ENCODE measurements at places on chromosomes 13 and 19. TPM values are rescaled to one million over a fixed set of nuclear protein-coding genes. Genes with fewer than 3 reads are reported as not detected.

The LRRC4B gene
- under 0.01 TPM for total RNA-seq

The ZNF835 gene
- under 0.01 TPM for total RNA-seq

The F10 gene
- total RNA-seq = 0.22 TPM

The CALR3 gene
- not detected for total RNA-seq

The APOC1 gene
- total RNA-seq = 0.60 TPM

The MUC16 gene
- under 0.01 TPM for total RNA-seq

The TEX101 gene
- not detected for total RNA-seq

The CDC34 gene
- 89.3 TPM for total RNA-seq

The KIR2DL3 gene
- total RNA-seq = not detected

The IGFL1 gene
- not detected for total RNA-seq

The PIP5K1C gene
- 19.0 TPM for total RNA-seq

The RNF113B gene
- not detected for total RNA-seq

The ZNF470 gene
- total RNA-seq = 3.1 TPM

The SELENOV gene
- not detected for total RNA-seq

The TUBA3C gene
- total RNA-seq = not detected

The HSH2D gene
- not detected for total RNA-seq

The SHD gene
- total RNA-seq = not detected

The LILRB1 gene
- not detected for total RNA-seq

The ASF1B gene
- 11.6 TPM for total RNA-seq

The ZNF284 gene
- 2.8 TPM for total RNA-seq

The MAMSTR gene
- 0.22 TPM for total RNA-seq

The PCP2 gene
- total RNA-seq = not detected

The NLRP12 gene
- total RNA-seq = 0.44 TPM

The ATP11A gene
- 18.8 TPM for total RNA-seq

The C13orf42 gene
- total RNA-seq = not detected

The ADAMTSL5 gene
- not detected for total RNA-seq

The ZSCAN4 gene
- total RNA-seq = not detected

The ELF1 gene
- total RNA-seq = 61.9 TPM

The ATP7B gene
- 4.6 TPM for total RNA-seq

The RASIP1 gene
- 74.0 TPM for total RNA-seq
